Thyroid gland (tissue), 4 donors: ENCODE measurements at places on chromosomes 1 and 21.

DNA sequence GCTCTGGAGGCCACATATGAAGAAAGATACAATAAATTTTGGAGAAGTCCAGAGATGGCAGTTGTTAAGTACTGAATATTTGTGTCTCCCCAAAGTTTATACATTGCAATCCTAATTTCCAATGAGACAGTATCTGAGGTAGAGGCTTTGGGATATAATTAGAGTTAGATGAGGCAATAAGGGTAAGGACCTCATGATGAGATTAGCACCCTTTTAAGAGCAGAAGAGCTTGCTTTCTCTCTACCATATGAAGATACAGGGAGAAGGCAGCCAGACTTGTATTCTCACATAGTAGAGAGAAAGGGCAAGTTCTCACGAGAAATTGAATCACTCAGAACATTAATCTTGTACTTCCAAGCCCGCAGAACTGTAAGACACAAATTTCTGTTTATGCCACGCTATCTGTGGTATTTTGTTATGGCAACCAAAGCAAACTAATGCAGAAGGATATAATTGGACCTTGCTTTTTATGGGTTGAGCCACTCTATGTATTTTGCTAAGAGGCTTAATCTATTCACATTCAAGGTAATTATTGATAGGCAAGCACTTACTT, 430.1 kb downstream of the KCNT2 start:
- no peak for DNase-seq

- DNase-seq = no peak
Measured at GRCh38 chr1:61776091-61776490, 33.8 kb downstream of the PATJ start.

- no peak for DNase-seq
Measured at GRCh38 chr21:28818663-28819278, 173.9 kb downstream of the LTN1 start.

GRCh38 chr1:3198371-3199271, 129.6 kb downstream of the PRDM16 start:
- DNase-seq = peak; percentile 75

- no peak for DNase-seq
Measured at GRCh38 chr1:37475380-37476086, 1.2 kb downstream of the ZC3H12A start.

DNA sequence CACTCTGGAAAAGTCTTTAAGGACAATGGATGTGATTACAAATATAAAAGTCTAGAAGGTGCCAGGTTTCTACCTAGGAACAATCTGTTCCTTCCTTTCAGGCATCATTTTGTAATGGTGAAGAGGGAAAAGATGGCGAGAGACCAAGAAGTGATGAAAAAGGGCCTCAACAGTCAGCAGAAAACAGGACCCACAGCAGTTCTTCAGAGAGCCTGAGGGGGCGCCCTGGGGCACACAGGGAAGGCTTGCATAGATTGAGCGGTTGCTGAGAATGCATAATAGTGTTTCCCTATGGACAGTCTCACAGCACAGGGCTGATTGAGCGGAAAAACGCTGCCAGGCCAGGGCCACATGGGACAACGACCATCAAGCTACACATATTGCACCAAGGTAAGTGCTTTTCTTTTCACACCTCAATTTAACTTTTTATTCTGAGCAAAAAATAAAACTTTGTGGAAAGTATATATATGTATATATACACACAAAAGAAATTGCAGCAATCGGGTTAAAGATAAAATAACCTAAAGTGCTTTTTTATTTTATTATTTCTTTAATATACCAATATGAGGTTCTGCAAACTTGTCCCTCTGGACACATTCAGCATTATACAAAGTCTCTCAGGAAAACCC, 3.1 kb upstream of the YRDC start:
- DNase-seq = peak; percentile 50

- DNase-seq = peak; percentile 97
Measured at GRCh38 chr1:32220746-32221580, 1.2 kb downstream of the TMEM234 start.

- DNase-seq = peak; percentile 5
Measured at GRCh38 chr1:233714631-233715217, 100.8 kb downstream of the KCNK1 start.

- DNase-seq = no peak
Measured at GRCh38 chr1:114155706-114156105, 2.0 kb upstream of the SYT6 start.

GRCh38 chr1:92583821-92584760, 97.4 kb upstream of the GFI1 start:
- DNase-seq = no peak

- DNase-seq = peak; percentile 84
Measured at GRCh38 chr1:169529068-169529642, 43.4 kb upstream of the SLC19A2 start.

GRCh38 chr1:201131398-201131797, 4.4 kb upstream of the ASCL5 start:
- no peak for DNase-seq

- no peak for DNase-seq
Measured at GRCh38 chr1:24107462-24108138, 4.3 kb downstream of the MYOM3 start.

DNA sequence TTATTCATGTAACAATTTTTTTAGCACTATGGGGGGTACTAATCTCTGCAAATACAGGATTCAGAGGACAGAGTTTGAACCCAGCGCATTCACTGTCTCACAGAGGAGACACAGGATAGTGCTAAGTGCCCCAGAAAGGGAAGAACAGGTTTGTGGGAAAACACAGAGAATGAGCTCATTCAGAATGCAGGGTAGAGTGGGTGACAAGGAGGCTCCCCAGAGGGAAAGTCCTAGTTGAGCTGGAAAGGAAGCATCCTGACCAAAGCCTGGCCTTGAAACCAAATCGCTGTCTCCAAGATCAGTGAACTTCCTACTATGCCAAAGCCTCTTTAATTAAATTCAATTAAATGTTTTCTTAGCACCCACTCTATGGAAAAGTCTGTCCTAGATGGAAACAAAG, 19.0 kb upstream of the RGS2 start:
- DNase-seq = no peak

DNA sequence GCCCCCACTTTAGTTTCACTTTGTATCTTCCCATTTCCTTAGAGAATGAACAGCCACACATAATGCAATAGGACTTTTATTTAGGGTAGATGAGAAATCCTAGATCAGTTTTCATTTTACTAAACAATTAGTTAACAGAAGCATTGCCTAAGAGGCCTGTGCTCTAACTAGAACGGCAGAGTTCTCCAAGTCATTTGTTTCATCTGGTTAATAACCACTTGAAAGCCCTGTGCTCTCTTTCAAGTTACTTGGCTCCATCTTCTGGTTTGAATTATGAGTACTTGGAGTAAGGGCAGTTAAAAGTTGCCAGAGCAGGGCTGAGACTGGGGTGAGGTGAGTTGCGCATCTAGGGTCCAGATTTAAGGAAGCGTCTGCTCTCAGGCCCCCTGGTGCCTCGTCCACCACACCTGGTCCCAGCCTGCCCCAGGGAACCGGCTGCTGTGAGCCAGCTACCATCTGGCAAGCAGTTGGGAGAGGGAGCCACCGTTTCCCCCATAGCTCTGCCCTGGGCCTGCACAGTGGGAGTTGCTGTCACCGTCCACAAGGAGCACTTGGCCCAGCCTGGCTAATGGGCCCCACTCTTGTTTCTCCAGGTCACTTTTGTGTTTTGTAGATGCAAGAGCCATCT, 18.1 kb upstream of the SLC44A3 start:
- DNase-seq = peak; percentile 28

DNA sequence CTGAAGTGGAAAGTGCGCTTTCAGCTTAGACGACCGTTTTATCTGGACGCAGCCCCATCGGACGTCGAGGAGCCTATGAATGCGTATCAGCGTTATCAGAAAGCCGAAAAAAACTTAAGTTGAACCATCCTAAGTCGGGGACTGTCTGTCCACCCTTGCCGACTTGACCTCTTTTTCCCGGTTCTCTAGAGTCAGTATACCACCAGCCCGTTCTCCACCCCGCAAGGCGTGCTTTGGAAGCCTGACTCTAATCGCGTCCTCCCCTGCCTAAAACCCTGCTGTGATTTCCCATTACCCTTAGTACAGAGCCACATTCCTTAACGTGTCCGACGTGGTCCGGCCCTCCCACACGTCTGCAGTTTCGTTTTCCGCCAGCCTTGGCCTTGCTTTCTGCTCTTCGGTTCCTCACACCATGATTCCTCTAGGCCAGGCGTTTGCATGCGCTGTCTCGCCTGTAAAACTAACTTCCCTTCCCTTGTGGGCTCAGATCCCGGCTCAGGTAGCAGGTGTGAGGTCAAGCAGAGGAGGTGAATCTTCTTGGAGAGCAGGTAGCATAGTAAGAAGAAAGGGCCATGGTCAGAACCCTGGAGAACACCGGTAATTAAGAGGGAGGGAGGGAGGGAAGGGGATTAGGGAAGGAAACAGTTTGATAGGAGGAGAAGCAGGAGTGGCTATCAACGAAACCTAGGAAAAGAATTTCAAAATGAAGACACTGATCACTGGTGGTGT, 865 bp downstream of the ADPRS start:
- DNase-seq = peak; percentile 26

- DNase-seq = no peak
Measured at GRCh38 chr1:240484804-240485443, 127.0 kb downstream of the GREM2 start.

- no peak for DNase-seq
Measured at GRCh38 chr1:42923367-42924081, 35.1 kb downstream of the SLC2A1 start.

DNA sequence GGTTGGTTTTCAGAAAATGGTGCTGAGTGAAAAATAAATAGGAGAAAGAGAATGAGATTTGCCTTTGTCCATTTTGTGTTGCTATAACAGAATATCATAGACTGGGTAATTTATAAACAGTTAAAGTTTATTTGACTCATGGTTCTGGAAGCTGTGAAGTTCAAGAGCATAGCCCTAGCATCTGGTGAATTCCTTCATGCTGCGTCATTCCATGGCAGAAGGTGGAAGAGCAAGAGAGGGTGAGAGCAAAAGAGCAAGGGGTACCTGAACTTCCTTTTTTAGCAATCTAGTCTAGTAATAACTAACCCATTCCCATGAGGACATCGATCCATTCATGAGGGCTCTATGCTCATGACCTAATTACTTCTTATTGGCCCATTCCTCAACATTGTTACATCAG, 209.1 kb upstream of the ZP4 start:
- no peak for DNase-seq

- DNase-seq = no peak
Measured at GRCh38 chr1:55063577-55063942, 24.2 kb downstream of the PCSK9 start.

DNA sequence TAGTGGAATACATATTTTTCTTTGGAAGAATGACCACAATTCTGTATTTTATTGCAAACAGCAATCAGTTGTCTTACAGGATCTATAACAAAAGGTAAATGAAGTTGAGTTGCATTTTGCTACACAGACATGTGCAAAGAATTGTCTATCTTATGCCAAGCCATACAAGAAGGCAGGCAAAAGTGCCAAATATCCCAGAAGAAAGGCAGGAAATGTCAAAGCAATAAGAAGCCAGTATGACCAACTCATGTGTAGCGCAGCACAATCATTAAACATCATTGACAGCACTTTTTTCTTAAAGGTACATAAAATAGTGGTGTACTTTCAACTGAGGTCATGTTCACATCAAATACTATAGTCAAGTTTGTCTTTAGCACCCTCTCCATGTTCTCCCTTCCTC, 42.7 kb downstream of the NIBAN1 start:
- no peak for DNase-seq

DNA sequence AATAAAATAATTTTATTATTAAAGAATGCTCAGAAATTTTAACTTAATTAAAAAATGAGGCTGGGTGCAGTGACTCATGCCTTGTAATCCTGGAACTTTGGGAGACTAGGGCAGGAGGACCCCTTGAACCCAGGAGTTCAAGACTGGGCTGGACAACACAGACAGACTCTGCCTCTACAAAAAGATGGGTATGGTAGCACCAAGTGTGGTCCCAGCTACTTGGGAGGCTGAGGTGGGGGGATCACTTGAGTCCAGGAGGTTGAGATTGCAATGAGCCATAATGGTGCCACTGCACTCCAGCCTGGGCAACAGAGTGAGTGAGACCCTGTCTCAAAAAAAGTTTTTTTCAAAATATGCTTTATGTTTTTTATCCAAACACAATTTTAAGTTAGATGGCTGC, 25.3 kb downstream of the TMED5 start:
- no peak for DNase-seq

- DNase-seq = peak; percentile 23
Measured at GRCh38 chr21:37398697-37399096, 32.1 kb downstream of the DYRK1A start.

DNA sequence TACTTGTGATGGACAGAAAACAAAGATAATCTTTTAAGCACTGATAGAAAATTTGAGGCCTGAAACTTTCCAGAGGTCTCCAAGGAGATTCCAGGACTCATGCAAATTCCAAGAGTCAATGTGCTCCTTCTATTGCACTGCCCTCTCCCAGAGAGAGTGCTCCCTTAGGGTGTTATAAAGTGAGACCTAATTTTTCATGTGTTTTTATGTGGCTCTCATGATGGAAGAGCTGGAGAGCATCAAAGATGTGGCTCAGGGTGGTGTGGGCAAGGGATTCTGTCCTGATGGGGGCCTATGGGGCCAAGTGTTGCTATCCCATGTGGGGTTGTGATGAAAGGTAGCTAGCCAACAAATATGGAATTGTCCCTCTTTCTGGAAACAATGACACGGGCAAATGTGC, 101.3 kb downstream of the PRRX1 start:
- no peak for DNase-seq

DNA sequence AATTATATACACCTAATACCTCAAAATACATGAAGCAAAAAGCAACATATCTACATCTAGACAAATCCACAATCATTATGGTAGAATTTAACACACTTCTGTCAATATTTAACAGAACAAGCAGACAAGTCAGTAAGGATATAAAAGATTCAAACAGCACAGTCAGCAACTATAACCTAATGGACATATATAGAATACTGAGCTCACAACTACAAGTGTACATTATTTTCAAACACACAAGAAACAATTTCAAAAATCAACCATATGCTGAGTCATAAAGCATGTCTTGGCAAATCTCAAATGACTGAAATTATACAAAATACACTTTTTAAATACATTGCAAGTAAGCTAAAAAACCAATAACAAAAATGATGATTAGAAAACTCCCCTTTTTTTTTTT, 178.0 kb downstream of the TOMM20 start:
- DNase-seq = no peak

DNA sequence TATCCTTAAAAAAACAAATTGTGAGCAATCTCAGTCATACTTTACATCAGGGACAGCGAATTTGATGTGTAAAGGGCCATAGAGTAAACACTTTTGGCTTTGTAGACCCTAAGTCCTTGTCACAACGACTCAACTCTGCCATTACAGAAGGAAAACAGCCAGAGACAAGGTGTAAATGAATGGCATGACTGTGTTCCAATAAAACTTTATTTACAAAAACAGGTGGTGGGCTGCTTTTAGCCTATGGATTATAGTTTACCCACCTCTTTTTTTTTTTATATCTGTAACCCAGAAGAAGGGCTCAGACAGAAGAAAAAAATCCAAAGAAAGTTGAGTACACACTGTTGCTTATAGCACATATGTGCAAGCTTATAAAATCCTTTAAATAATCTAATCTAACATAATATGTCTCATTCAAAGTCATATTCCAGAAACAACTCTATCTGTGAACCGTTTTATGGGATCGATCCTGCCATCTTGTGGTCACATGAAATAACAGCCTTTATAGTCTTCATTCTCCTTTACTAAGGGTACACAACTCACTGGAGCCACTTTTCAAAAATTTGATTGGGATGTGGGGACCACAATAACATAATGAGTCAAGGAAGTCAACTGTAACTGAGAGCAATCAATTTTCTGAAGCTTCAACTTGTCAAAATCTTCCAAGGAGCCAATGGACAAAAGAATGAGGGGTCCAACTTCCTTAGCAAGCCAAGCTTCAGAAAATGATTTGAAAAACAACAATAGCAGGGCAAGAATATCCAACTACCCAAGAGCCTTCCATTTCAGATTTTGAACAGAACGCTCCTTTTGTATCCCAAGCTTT, 142.2 kb upstream of the KRTAP19-8 start:
- DNase-seq = no peak
